ENCODE measurements at places on chromosomes 16 and 17. TPM values are rescaled to one million over a fixed set of nuclear protein-coding genes. Genes with fewer than 3 reads are reported as not detected.

PTX4 gene
- not detected for total RNA-seq

DNA sequence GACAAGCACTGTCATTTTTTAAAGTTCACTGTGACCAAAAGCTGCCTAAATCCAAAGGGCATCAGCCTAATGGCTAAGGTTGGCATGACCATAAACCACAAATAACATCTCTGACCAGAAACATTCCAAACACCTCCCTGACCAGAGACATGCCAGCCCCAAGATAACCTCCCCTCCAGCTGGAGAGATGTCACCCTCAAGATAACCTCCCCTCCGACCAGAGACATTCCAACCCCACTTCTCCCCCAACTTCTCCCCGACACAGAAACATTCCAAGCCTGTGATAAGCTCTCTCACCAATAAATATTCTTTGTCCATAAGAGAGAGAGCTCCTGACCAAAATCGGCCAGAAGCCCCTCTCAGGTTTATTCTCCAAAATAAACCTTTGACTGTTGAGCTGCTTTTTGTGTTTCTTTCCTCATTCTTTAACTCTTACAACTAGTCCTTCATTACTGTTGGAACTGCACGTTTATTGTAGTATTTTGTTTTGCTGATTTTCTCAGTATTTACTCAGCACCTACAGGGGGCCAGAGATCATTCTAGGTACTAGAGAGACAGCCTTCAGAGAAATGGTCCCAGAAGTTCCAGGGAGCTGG is 325.6 kb downstream of the SLC39A11 start:
- no peaks in the 10 kb centered on the region for H3K36me3 ChIP-seq
- H3K27me3 ChIP-seq: no peaks in the 10 kb centered on the region
- no peaks in the 10 kb centered on the region for H3K4me1 ChIP-seq
- H3K27ac ChIP-seq: no peak overlapping the region
- no peak overlapping the region for H3K4me3 ChIP-seq

GRCh38 chr17:9937901-9938300 is 32.8 kb upstream of the RCVRN start:
- no peak overlapping the region for H3K27ac ChIP-seq
- no peaks in the 10 kb centered on the region for H3K36me3 ChIP-seq
- H3K4me1 ChIP-seq: no peaks in the 10 kb centered on the region
- H3K4me3 ChIP-seq: no peak overlapping the region

DNA sequence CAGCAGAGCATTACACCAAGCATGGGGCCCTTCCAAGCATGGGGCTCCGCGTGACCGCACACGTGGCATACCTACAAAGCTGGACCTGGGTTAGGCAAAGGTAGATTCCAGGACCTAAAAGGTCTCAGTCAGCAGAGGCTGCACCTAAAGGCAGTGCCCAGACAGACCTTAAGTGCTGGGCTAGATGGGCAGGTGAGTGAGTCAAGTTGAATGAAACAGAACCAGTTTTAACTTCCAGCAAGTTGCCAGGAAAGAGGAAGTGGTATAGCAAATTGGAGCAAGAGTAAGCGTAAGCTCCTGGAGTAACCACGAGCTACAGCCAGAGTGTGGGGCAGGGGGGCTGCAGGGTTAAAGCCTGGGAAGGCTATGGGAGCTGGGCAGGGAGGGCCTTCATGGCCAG is 49.5 kb downstream of the SRCIN1 start:
- H3K36me3 ChIP-seq: no peaks in the 10 kb centered on the region
- no peak overlapping the region for H3K27ac ChIP-seq
- no peak for DNase-seq
- H3K4me3 ChIP-seq: no peak overlapping the region

GRCh38 chr16:52561910-52562741 is 15.2 kb upstream of the TOX3 start:
- H3K4me3 ChIP-seq: no peak overlapping the region
- DNase-seq: peak; percentile 55
- H3K4me1 ChIP-seq: peaks cover 33% of the 10 kb centered on the region
- H3K27ac ChIP-seq: peak overlapping the region; percentile 44

GRCh38 chr16:83268169-83268568 is 539.6 kb upstream of the HSBP1 start:
- H3K36me3 ChIP-seq: no peaks in the 10 kb centered on the region
- H3K27ac ChIP-seq: no peak overlapping the region
- no peaks in the 10 kb centered on the region for H3K4me1 ChIP-seq
- H3K27me3 ChIP-seq: no peaks in the 10 kb centered on the region
- DNase-seq: no peak
